ENCODE measurements at places on chromosomes 4 and X.

- DNase-seq: no peak
Measured at GRCh38 chr4:147580396-147580795, 36.8 kb upstream of the TMEM184C start.

GRCh38 chr4:89306486-89307177 is 968 bp downstream of the GPRIN3 start:
- no peak for DNase-seq

GRCh38 chrX:97685753-97686152 is 802.0 kb downstream of the RPA4 start:
- peak; percentile 2 for DNase-seq

DNA sequence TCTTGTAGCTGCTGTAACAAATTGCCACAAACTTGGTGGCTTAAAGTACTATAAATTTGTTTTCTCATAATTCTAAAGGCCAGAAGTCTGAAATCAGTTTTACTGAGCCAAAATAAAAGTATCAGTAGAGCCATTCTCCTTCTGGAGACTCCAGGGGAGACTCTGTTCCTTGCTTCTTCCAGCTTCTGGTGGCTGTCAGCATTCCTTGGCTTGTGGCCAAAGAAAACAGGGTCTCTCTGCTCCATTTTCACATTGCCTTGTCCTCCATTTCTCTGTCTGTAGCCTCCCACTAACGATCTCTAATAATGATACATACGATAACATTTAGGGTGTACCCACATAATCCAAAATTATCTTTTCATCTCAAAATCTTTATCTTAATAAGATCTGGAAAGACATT is 200.4 kb downstream of the MAB21L2 start:
- no peak for DNase-seq

DNA sequence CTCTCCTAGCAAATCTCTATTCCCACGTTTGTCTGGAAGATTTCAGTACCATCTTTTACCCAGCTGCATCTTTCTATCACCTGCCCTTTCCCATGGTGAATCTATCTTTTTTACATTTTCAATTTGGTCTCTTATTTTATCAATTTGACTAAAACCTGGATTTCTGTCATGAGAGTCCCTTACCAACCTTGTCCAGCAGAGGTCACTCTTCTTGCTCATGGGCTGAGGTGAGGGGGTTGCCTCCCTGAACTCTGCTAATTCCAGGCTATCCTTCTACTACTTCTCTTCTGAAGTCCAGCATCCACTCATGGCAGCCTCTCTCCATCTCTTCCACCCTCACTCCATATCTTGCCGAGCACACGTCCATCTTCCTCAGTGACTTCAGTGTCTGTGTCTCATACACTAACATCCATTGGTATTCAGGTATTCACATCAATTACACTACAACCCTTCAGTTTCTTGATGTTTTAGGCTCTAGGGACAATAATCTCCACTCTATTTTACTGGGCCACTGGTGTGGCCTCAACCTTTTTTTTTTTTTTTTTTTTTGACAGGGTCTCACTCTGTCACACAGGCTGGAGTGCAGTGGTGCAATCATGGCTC is 17.8 kb upstream of the ZNF827 start:
- peak; percentile 5 for DNase-seq

- no peak for DNase-seq
Measured at GRCh38 chrX:64202808-64203325, 2.6 kb downstream of the AMER1 start.

DNA sequence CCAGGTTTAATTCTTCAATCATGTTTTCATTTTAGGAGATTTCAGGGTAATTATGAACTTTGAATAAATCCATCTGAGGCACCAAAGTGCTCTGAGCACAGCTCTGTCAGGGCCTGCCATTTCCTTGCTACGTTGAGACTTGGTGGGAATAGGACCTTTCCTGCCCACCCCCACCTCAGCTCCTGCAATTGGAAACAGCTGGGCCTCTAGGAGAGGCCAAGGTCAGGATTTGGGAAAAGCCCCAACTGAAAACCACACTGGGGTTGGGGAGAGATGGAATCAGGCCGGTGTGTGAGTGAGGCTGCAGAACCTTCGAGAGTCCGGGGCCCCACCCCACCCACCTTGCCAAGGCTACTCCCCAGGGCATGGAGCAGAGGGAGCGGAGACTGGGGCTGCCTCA is 212.7 kb upstream of the BCOR start:
- DNase-seq: no peak

DNA sequence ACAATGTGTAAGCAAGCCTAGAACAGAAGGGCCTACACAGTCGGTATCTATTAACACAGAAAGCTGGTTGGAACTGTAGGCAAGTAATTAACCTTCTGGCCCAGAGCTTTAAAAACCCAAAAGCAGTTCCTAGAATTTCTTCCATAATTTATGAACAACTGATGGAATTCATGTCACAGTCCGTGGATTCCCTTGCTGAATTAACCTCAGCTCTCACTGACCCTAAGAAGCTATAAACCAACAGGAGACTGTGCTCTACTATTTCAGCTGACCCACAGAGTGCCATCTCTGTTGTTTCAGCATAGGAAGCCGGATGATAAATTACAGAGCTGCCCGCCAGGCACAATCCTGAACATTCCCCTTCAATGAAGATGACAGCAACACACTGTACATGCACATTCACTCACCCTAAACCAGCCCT is 157.3 kb downstream of the PRDM5 start:
- no peak for DNase-seq

DNA sequence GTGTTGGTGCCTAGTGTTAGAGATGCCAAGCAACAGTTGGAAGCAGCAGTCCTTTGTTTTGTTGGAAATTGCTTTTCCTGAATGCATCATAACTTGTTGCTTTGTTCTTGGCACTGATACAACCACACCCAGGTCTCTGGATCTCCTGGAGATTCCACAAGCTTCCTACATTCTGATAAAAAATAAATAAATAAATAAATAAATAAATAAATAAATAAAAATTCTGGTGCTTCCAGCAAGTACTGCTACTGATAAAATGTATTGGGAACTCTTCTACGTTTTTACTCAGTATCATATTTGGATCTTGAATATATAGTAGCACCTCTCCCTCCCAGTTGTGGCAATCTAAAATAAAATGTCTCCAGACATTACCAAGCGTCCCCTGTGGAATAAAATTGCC is 62.7 kb upstream of the GRID2 start:
- DNase-seq: no peak

DNA sequence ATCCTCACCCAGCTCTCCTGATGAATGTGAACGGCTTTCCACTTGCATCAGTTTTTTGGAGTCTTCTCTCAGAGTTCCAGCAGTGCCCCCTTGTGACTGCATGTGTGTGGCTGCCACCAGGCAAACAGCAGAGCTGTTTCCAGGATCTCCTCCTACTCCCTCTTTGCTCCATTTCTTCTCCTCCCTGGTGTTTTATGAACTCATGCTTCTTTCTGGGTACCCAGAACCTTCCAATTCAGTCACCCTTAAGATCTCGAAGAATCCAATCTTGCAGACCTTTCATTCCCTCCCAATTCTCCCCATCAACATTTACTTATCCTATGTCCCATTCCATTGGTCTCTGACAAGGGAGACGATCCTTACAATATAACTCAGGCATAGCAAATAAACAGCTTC is 6.8 kb upstream of the TCEANC start:
- DNase-seq: peak; percentile 20

- no peak for DNase-seq
Measured at GRCh38 chrX:44908153-44908552, 35.2 kb downstream of the KDM6A start.

DNA sequence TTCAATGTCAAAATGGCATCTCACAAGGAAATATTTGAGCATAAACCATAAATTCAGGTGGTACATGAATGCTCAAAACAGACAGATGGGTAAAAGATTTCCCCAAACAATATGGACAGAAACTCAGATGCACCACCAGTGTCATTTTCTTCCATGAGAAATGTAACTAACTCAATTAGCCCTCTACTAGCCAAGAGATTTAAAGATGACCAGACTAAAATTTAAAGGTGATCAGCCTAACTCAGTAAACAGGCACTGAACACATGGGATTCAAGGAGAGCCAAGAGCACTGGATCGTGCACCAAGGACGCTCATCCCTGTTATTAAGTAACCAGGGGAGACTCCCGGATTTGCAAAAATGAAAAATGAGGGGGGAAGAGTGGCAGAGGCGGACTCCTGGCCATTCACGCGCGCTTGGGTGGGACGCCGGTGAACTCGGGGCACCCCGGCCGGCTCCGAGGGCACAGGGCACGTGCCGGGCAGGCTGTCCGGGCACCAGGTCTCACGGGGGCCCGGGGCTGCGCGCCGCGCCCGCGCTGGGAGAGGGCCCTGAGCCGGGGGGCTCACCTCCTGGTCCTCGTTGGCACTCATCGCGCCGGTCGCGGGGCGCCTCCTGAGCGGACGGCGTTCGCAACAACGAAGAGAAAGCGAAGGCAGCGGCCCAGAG is 490 bp downstream of the RWDD4 start:
- peak; percentile 13 for DNase-seq

DNA sequence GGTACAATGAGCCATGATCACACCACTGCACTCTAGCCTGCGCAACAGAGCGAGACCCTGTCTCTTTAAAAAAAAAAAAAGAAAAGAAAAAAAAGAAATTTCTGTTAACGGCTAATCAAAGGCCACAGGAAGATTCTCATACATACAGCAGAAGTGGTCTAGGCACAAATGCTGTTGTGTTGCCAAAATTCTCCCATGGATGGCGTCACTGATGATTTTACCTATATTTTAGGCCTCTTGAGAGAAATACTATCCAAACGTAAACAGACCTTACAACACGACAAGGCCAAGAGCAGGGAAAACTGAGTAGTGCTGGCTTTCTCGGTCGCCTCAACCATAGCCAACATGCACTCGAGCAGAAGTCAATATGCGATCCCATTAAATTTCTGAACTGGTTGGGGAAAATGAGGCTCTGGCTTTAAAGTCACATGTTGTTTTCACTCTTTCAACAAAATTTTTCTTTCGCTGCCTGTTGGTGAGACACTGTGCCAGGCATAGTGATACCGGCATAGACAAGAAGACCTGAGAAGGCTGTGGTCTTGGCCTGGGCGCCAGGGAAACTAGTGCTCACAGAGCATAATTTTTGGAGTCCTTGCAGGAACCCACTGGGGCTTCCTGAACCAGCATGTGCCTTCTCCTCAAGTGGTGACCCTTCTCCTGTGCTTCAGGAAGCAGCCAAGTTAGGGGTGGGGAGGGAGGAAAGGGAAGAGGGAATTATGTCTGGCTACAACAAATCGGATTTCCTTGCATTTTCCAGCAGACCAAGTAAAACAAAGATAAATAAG is 20.6 kb downstream of the SH3KBP1 start:
- peak; percentile 16 for DNase-seq

GRCh38 chr4:122053186-122053585 is 98.9 kb upstream of the BLTP1 start:
- DNase-seq: no peak

DNA sequence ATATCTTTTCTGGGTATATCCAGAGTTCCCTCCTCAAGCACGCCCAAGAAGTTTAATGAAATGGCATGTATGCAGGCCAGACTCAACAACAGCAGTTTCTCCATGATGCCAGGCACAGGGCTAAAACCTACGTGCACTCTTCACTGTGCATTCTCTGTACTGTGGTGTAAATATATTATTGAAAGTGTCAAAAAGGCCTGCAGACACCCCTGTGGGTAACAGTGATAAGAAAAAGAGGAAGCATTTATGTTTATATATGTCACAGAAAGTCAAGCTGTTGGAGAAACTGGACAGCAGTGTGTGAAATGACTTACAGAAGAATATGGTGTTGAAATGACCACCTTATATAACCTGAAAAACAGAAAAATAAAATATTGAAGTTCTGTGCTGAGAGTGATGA is 29.6 kb upstream of the DCAF8L1 start:
- no peak for DNase-seq

DNA sequence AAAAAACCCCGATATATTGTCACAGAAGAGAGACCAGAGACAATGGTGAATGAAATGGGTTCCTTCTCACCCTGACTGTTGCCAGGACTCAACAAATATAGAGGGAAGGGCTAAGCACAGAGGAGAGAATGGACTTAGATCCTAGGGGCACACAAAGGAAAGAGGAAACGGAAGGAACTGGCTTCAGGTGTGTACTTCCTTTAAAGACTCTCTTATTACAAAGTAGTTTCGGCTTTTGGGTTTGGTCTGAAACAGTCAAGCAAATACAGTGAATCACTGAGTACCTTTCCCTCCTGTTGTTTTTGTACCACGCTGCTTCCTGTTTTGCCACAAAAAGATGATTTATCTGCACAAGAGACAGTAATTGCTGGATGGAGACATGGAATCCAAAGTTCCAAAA is 46.1 kb upstream of the S100G start:
- DNase-seq: no peak

GRCh38 chr4:56995525-56995924 is 16.8 kb downstream of the POLR2B start:
- no peak for DNase-seq

DNA sequence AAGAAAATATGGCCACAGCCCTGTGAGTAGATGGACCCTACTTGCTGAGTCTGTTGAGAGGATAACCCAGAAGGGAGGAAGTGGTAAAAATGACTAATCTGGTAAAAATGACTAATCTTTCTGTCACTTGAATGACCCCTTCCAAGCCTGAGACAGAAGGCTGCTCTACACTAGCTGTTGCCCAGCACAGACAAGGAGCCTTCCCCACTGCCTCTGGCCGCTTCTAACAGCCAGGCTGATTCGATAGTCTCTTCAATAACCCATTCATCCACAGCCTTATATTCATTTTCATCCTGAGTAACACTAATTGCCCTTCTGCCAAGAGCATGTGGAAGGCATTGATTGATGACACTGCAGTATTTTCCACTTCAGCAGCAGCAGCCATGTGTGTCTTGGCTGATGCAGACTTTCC is 18.4 kb downstream of the MAGEB17 start:
- peak; percentile 1 for DNase-seq

DNA sequence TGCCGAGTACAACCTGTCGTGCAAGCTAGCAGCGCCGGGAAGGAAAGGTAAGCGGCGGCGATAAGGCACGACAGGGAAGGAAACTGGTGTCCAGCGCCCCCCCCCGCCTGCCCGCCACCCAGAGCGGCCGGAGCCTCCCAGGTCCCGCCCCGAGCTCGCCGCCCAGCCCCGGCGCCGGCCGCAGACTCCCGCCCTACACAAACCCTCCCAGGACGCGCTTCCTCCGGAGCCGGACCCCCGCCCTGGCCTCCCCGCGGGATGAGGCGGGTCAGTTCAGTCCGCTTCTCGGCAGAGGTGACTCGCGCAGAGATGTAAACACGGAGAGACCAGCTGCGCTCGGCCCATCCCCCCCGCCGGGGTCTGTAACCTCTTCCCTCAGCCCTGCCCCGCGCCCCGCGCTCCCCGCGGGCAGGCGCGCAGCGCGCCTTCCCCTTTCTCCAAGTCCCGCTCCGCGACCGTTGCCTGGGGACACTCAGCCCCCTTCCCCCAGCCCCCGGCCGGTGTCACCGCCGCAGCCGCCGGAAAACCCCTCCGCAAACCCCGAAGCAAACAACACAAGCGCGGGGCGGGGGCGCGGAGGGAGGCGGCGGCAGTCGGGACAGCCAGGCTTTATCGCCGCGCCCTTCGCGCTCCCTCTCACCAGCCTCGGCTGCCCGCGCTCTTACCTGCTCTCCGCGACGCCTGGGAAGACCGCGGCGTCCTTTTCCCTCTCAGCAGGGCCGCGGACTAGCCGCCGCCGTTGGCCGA is 543 bp downstream of the ELF2 start:
- peak; percentile 49 for DNase-seq

GRCh38 chr4:153276971-153277370 is 67.5 kb upstream of the MND1 start:
- no peak for DNase-seq

- peak; percentile 26 for DNase-seq
Measured at GRCh38 chrX:118464501-118464900, 31.1 kb upstream of the DOCK11 start.
